ENCODE measurements at places on chromosomes 13 and 19.

GRCh38 chr19:19451429-19452242, 46.2 kb downstream of the GATAD2A start:
- ATAC-seq = peak; percentile 64

DNA sequence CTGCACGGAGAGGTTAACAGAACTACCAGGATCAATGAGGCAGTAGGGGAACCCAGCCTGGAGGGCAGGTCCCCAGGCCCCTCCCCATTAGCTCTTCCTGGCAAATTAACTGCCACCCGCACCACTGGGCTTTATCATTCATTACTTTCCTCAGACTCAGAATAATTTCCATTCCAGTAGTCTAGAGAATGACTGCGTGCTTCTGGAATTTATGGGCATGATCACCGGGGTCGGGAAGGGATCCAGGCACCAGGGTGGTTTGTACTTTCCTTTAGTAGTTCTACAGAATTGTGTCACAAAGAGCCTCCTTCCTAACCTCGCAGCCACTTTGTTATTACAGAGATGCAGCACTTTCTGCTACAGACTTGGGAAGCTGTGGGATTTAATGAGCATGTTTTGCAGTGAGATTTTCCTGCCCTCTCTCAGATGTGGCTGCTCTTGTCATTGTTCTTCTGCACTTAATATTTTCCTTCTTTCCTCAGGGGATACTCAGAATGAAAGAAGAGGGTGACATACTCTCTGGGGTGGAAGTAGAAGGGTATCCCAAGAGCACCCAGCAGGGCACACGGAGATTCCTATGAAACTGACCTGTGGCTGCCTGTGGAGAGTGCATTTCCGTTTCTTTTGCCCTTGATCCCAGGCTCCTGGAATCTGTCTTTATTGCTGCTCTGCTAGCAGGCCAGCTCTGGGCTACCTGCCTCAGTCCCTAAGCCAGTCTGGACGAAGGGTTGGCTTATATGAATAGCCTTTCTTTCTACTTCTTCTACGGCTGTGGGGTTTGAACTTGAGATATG, 285.0 kb upstream of the SLC10A2 start:
- no peak for ATAC-seq

DNA sequence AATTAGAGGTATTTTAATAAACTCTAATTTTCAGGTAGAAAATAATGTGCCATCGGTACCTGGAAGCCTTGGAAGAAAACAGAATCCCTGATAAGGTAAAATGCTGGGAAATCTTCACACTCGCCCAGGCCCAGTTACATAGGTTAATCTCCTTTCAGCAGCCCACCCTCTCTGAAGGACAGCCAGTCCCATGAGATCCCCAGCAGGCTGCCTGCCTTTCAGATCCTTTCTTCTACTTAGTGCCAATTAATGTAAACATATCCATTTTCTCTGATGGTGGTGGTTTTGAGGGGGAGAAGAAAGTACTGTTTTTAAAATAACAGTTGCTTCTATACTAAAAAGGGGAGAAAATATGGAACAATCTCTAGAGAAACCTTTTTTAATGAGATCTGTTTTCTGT, 12.2 kb downstream of the SMAD9 start:
- no peak for ATAC-seq

- ATAC-seq = no peak
These were observed 764 bp downstream of the ZNF626 start for GRCh38 chr19:20660473-20661140.

DNA sequence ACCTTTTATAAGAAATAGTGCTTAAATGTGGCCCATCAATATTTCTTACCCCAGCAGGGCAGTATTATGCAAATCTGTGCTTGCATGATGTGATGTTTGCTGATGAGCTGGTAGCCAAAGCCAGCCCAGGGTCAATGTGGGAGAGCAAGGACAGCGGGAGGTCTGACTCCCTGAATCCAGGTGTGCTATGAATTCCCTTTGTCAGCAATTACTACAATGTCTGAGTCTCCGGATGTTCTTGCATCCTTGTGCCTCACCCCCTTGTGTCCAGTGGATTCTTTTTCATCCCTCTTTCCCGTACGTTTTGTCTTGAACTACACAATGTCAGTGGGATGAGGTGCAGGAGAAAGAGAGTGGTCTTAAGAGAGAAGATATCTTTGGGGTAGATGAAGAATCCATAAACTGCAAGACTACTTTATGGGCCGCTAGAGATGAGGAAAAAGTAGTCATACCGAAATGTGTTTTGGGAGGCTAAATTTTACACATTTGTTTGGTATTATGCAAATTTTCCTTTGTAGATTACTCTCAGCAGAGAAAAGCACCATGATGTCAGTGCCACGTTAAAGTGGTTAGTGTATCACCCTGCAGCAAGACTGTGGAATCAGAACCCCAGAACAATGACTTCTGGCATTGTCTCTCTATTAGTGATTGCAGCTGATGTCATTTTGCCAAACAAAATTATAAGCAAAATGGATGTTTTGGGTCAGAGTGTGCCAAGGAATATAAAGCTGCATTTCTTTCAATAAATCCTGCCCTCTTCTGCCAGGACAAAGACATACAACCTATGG, 53.5 kb upstream of the TSHZ3 start:
- no peak for ATAC-seq

DNA sequence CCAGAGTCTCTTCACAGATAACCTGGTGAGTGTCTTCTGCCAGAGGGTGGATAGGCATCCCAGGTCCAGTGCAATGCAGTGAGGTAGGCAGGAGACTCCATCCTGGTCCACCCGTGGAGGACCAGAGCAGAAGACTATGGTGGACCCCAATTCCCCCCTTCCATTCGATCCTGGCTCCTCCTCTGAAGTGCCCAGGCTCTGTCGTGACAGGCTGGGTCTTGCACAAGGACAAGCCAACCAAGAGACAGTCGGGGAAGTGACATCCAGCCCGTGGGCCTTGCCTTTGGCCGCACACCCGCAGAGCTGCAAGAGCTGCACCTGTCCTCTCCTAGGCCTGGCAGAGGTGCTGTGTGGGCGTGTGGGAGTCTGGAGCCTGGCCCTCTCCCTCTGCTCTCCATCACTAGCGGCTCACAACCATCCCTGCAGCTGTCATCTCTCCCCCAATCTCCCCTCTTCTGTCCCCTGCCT, 3.1 kb downstream of the ZNF784 start:
- ATAC-seq = no peak

DNA sequence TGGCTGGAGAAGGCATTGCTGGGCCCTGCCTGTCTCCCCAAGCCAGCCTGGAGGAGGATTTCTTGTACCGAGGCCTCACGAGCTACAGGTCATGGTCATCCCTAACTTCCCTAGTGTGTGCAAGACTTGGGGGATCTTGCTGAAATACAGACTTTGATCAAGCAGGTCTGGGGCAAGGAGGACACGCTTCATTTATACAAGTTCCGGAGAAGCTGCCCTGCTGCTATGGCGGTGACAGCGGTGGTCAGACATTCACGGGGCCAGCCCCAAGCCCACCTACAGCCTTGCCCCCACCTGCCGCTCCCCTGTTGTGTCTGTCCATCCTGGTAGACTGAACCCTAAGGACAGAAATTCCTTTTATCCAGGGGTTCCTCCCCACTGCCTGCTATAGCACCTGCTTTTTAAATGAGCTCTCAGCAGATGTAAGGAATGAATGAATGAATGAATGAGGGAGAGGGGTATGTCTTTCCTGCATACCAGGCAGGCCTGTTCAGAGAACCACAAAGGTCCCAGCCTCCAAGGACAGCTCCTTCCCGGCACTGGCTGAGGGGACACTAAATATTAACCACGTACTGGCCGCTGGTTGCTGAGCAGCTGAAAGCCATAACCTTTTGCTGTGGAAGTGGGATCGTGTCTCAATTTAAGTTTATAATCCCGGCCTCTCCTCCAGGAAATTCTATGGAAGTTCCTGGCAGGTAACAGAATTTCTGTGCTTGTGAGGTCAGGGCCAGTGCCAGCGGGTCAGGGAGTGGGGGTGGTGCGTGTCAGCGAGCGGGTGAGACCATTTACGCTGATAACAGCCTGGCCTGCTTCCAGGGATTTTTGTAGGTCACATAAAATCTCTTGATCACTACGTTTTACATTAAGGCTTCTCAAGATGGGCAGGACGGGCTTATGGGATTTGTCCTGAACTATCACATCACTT, 27.1 kb downstream of the TSSK6 start:
- ATAC-seq = no peak

DNA sequence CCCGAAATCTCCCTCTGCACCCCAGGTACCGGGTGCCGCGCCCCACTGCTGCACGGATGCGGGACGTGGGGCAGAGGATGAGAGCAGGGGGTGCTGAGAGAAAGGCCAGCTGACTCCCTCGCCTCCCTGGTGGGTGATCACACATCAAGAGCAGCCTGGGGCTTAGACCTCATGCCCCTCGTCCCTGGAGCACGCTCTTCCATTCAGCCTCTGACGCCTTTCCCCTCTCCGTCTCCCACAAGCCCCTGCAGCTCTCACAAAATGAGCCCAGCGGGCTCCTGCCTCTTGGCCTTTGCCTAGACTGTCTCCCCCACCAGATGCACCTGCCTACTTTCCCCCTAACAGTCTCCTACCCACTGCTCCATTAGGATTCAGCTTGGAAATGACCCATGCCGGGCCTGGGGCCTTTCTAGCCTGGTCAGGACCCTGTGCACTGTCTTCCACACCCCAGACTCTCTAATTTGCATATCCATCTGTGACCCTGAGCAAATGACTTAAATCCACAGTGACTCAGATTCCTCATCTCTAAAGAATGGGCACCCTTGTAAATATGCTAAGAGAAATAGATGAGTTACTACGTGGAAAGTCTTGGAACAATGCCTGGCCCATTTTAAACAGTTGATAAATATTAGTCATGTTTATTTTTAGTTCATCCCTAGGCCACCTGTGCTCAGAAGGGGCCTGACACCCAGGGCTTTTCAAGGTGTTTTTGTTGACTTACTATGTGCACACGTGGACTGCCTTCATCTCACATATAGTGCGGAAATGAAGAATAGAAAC, 582 bp upstream of the PTPRH start:
- no peak for ATAC-seq

DNA sequence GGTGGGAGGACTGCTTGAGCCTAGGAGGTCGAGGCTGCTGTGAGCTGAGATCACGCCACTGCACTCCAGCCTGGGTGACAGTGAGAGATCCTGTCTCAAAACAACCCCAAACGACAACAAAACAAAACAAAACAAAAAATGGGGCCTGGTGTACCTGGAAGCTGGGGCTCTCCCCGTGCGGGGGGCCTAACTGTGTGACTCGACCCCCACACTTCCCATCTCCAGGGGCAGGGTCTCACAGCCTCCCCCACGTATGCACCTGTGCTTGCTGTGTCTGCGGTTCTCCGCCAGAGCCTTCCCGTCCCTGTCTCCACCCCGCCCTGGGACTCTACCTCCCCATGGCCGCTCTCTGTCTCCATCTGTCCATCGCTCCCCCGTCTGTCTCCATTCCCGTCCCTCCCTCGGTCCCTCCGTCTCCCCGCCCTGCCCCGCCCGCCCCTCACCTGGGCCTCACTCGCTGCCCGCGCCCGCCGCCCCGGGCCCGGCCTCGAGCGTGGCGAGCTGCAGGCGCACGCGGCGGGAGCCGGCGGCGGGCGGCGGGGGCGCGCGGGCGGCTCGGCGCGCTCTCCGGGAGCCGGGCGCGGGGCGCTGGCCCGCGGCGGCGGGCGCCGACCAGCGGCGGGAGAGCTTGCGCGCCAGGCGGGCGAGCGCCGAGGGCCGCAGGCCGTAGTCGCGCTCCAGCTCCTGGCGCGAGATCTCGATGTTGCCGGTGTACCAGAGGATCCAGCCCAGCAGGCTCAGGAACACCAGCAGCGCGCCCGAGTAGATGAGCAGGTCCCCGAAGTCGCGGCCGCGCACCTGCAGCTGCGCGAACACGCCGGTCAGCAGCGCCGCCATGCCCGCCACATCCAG, 587 bp downstream of the TMEM238 start:
- peak; percentile 24 for ATAC-seq

DNA sequence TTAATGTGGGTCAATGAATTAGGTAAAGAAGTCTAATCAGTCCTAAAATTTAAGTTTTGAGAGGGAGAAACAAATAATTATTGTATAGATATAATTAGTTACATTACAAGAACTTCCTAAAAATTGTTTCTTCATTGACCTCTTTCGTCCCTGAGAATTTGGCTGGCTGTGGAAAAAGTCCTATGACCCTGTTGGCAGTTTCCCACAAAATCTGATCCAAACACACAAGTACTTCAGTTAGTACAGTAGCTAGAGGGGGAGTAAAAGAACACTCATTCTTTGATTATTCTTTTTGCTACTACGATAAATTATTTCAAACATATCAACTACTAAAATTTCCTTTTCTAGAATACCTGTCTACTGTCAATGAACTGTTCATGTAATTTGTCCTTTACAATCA, 11.3 kb downstream of the POSTN start:
- no peak for ATAC-seq

DNA sequence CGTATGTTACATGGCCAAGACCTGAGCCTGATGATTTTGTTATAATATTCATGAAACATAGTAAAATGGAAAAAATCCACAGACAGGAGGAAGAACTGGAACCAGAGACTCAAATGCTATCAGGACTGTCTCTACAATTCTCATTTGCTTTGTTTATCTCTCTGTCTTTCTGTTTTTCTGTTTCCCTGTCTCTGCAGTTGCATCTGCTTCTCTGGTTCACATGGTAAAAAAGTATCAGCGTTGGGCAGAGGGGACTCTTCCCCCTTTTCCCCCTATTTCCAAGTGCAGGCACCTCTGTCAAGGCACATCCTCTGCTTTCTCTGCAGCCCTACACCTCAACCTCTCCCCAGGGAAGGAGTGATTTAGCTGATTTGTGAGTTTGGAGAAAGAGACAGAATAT, 41.2 kb upstream of the VWA8 start:
- ATAC-seq = no peak

DNA sequence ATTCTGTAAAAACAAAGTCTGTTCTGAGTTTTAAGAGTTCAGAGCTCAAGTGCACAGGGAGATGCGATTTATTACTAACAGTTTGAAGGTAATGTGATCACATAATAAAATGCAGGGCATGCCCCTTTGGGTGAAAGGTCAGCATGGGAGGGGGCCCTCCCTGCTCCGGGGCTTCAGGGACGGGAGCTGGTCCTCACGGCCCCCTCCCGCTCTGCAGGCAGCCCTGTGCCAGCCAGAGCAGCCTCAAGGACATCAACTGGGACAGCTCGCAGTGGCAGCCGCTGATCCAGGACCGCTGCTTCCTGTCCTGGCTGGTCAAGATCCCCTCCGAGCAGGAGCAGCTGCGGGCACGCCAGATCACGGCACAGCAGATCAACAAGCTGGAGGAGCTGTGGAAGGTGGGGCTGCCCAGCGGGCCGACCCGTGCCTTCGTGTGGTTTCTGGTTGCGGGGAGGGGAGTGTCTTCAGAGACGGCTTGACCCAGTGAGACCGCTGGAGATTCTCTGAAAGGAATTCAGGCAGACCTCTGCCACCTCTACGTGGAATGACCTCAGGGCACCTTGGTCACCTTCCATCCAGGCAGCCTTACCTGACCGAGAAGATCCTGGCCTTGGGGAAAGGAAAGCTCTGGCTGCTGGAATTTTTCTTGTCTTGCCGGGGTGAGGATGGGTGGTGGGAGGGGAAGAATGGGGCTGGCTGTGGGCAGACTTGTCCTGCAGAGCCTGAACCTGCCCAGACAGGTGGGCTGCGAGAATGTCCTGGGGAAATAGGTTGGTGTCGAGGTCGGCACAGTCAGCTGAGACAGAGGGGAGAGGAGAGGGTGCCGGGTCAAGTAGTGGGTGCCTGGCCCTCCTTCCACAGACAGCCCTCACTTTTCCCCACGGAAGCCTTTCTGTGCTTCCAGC, 19.0 kb downstream of the UPF1 start:
- ATAC-seq = no peak

Data from stimulated activated memory B cell treated with anti-CD40 and anti-IgM and Interleukin-4, amounts not matched to agents 10 μg/mL and 1 μg/mL and 100 μg/mL, for 72 hours (primary cell).